ENCODE measurements at places on chromosomes 2 and 18.

- DNase-seq, result no peak
Measured at GRCh38 chr2:31354837-31355236, 59.7 kb downstream of the XDH start.

DNA sequence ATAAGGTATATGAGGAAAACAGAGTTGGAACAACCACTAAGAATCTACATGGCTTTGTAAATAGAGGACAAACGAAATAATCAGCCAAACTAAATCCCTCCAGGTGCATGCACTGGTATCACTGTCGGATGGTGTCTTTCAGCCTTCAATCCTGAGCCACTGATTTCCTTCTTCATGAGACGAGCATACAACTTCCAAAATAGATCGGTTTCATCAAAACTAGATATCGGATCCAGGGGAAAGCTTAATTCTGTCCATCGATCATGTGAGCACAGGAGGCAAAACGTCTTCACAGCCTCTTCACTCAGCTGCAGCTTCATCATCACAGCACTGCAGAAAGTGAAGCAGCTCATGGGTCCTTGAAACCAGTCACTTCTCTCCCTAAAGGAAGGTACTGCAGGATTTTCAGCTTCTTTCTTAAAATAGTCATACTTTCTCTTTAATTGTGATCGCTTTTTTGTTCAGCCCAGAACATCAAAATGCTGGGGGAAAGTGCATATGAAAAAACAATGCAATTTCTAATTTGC, 80.5 kb downstream of the DTNB start:
- DNase-seq, result no peak

DNA sequence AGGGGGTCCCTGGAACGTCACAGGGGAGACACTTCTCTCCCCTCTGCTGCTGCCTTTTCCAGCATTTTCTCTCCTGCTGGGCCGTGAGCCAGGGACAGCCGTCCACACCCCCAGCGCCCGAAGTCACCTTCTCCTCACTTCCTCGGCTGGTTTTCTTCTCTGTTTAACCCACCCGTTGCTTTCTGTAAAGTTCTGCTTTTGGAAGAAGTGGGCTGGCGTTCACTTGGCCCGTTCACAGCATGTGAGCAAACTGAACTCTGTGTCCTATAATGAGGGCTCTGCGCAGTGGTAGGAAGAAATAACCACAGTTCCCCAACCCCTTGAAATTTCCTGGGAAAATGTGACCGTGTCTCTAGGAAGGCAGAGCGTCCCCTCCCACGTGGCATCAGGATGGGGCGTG, 187.0 kb upstream of the HDAC4 start:
- DNase-seq, result no peak

DNA sequence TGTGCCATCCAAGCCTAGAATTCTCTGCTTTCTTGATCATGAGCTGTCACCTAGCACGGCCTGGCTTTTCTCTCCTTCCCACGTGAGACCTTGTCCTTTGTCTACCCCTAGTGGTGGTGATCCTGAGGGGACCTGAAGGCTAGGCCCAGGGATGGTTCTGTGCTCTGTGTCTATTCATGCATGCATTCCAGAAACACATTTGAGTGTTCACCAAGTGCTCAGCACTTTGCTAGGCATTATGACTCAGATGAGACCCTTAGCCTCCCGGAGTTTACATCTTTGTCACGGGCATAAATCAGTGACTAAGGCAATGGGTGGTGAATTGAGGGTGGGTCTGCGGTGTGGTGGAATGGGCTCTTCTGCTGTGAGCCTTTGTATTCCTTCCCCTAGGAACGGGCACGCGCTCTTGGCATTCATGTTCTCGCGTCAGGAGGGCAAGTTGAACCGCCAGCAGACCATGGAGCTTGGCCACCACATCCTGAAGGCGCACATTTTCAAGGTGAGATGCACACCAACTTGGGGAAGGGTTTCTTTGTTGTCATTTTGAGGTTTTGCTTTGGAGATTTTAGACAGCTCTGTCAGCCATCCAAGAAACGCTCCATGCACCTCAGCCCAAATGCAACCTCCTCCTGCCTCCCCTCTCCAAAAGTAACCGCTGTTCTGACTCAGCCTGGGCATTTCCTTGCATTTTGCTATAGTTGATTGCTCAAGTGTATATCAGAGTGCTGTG, 100.9 kb downstream of the WDSUB1 start:
- DNase-seq, result peak; percentile 28

DNA sequence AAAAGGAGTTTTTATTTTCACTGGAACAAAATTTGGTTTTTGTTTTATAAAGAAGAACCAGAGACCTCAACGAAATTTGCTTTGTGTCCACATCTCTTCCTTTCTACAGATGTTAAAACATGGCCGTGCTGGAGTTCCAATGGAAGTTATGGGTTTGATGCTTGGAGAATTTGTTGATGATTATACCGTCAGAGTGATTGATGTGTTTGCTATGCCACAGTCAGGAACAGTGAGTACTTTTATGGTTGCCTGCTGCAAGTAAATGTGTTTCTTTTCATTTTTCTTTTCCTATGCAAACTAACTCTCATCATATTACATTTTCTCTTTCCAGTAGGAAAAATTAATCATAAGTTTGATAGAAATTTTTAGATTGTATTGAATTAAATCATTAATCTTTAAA, 48.4 kb upstream of the TBR1 start:
- DNase-seq, result no peak

- DNase-seq, result no peak
Measured at GRCh38 chr2:95372845-95373244, 29.7 kb upstream of the FAHD2A start.

DNA sequence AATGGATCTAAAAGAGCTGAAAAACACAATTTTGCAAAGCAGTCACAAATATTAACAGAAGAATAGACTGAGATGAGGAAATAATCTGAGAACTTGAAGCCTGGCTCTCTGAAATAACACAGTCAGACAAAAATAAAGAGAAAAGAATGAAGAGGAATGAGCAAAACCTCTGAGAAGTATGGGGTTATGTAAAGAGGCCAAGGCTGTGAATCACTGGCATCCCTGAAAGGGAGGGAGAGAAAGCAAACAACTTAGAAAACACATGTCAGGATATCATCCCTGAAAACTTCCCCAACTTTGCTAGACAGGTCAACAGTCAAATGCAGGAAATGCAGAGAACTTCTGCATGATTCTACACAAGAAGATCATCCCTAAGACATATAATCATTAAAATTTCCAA, 73.5 kb upstream of the LHCGR start:
- DNase-seq, result no peak

DNA sequence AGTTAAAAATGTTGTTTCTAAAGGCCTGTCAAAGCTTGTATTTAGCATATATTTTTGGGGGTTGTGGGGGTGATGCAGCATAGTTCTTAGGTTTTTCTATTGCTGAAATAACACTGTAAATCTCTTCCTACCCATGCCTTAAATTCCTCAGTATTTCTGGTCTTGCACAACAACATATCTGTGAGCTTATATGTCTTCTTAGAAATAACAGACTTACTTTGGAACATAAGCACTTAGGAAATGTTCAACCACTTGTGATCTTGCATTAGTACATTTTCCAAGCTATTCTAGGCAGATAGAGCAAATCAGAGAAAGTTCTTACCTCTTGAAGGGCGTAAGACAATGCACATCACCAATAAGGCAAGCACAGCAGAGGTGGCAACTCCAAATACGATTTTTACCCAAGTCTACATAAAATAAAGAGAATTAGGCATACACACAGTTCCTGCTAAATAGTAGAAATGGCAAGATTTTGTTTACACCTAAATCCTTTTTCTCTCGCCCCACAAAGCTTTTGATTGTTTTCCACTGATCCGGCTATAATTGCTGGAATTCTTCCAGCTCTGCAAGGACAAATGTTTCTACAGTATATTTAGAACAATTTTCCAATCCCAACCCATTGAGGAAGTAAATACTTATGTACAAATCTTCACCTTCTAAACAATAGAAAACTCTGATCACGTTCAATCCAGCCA, 512 bp downstream of the FAP start:
- DNase-seq, result no peak

GRCh38 chr2:16962505-16962904, 296.9 kb upstream of the CYRIA start:
- DNase-seq, result no peak

DNA sequence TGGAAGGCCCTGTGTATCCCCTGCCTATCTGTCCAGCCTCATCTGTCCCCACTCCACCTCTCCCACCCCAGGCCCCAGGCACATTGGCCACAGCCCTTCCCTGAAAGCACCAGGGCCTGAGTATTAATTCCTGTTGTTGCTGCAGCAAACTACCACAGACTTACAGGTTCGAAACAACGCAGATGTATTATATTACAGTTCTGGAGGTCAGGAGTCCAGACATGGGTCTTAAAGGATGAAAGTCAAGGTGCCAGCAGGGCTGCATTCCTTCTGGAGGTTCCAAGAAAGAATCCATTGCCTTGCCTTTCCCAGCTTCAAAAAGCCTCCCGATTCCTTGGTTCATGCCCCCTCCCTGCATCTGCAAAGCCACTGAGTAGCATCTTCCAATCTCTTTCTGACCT, 78.7 kb upstream of the LAPTM4A start:
- DNase-seq, result no peak

GRCh38 chr2:96842600-96842999, 1.2 kb downstream of the ANKRD23 start:
- DNase-seq, result no peak

DNA sequence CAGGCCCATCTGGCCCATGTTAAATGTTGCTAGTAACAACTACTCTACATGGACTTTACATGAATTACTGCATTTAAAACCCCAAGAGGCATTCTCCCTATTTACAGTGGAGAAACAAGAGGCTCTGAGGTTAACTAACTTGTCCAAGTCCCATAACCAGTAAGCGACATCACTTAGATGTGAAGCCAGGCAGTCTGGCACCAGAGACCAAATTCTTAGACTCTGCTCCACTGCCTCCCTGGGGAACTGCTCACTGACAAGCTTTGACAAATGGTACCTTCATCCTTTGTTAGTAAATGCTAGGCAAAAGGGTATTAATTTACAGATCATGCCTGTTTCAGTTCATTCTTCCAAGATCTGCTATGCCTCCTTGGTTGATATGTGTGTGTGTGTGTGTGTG, 124.8 kb downstream of the AFF3 start:
- no peak for DNase-seq

- DNase-seq, result no peak
Measured at GRCh38 chr18:78305789-78306188, 673.8 kb upstream of the SALL3 start.

- no peak for DNase-seq
Measured at GRCh38 chr2:166388481-166389070, 12.8 kb upstream of the SCN9A start.

DNA sequence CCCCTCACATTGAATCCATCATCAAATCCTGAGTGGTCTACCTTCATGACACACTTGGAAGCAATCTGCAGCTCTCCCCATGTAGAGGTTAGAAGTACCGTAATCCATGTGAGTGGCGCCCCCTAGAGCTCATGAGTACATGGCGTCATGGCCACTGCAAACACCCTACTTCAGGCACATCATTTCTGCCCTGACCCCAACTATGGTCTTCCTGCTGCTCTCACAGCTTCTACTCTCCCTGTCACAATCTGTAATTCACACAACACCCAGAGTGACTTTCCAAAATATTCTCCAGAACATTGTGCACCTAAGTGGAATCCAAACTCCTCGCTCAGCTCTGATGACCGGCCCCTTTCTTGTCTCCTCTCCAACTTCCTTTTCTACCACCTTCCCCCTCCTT, 141.9 kb downstream of the ANKRD44 start:
- peak; percentile 64 for DNase-seq

GRCh38 chr2:46909771-46910419, 5.7 kb downstream of the MCFD2 start:
- no peak for DNase-seq

- DNase-seq, result no peak
Measured at GRCh38 chr18:61308004-61308403, 25.2 kb upstream of the CDH20 start.

GRCh38 chr2:36356298-36356989, 866 bp downstream of the CRIM1 start:
- DNase-seq, result peak; percentile 29

DNA sequence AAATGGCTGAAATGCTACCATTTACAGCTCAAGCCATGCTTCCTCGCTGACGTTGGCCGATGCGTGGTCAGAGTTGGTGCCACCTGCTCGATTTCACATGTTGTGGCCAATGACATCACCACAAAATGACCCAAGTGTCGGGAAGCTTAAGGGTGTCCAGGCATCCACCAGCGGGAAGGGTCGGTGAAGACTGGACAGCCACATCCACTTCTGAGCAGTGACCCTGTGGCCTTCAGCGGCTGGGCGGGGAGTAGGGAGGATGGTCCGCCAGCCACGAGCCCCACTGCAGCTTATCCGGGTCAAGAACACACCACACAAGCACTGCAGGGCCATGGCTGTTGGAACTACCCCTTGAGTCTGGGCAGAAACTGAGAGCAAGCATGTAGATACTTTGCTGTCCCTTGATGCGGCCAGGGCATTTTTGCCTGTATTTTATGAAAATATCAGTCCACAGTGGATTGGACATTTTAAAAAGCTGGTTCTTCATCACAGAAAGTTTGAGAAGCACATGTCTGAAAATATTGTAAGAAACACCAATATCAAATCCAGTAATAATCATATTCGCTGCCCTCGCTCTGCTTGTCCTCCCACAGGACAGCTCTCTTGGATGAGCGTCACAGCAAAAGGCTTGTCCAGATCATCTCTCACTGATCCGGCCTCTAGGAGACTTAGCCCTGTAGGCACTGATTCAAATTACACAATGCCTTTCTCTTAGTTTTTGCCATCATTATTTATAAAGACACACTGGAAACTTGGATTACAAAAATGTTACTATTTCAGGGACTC, 174.0 kb downstream of the TWIST2 start:
- no peak for DNase-seq

DNA sequence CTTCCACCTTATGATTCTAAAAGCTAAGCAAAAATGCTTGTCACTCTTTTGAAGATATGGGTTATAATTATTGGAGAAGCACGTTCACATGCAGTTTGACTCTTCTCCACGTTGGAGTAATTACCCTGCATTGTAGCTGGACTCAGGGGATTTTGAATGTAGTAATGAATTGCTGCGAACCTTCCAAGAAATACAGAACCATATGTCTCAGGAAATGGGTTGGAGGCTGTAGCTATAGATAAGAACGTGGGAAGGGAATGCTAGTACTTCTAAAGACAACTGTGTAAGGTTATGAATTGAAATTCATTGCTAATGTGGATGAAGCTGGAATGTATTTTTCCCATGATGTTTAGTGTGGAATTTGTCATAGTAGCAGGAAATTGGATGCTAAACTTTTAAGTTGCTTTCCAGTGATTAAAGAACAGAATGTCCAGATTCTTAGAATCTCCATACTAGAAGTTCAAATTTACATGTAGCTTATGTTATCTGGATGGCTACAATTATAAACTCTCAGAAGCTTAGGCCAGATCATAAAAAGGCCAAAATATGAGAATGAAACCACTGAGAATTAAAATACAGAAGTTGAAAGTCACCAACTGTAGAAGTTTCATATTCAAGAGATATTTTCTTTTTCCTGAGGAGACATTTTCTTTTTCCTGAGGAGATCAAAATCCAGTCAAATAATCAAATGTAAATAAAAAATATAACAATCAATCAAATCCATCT, 27.3 kb upstream of the SPOPL start:
- DNase-seq, result no peak

- DNase-seq, result no peak
Measured at GRCh38 chr2:227576812-227577211, 21.9 kb upstream of the SCYGR2 start.

GRCh38 chr2:5766056-5766455, 73.9 kb downstream of the SOX11 start:
- no peak for DNase-seq
